Stimulated activated CD4-positive, alpha-beta T cell treated with anti-CD3 and anti-CD28 coated beads, Interleukin-12 subunit alpha, Interleukin-12 subunit beta, amount 100 ng/mL, for 48 hours (primary cell): ENCODE measurements at places on chromosomes 6 and 20.

GRCh38 chr6:43175676-43176422, 4.8 kb downstream of the SRF start:
- no peak for DNase-seq

GRCh38 chr6:76768556-76768955, 694.7 kb downstream of the HTR1B start:
- DNase-seq = no peak

DNA sequence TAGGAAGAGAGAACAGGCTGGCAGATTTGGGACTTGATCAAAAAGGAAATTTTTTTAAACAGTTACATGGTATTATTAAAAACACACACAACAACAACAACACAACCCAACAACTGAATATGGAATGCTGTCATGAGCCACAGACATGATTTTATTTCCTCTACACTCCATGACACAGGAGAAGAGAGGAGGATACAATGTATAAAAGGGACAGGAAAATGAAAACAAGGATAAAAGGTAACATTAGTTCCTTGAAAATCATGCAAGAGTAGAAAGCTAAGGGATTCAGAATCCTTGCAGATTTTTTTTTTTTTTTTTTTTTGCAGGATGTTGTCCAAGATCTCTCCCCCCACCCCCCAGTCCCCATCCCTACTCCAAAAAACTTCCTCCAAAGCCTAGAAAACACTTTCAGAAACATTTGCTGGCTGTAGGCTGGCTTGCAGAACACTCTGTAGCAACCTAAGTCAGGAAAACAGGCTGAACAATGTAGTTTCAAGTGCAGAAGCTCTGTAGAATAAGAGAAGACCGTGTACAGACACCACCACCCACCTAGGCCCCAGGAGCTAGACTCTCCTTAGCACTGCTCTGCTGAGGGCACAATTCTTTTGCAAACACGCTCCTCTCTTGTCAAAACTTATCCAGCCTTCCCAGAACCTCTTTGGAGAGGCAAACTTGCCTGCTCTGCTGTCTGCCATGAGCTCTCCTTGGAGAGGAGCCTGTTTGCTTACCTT, 845 bp downstream of the ZMYND8 start:
- no peak for DNase-seq

GRCh38 chr6:38714239-38715015, 684 bp upstream of the DNAH8 start:
- no peak for DNase-seq

- no peak for DNase-seq
Measured at GRCh38 chr20:10854976-10855375, 181.2 kb upstream of the JAG1 start.

DNA sequence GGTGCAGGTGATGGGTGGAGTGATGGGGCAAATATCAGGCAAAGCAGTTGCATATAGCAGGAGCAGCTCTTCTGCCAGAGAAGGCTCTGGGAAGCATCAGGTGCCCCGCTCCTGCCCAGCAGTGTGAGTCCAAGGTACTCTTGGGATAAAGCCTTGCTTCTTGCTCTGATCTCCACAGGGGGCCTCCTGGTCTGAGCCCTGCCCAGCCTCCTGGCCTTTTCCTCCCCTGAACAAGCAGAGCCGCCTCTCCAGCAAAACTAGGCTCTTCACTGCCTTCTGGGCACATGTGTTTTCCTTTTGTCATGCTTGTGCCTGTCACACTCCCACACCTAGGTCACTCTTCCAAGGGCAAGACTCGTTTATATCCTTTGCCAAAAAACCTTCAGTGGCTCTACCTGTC, 34.3 kb downstream of the SIRPA start:
- no peak for DNase-seq

DNA sequence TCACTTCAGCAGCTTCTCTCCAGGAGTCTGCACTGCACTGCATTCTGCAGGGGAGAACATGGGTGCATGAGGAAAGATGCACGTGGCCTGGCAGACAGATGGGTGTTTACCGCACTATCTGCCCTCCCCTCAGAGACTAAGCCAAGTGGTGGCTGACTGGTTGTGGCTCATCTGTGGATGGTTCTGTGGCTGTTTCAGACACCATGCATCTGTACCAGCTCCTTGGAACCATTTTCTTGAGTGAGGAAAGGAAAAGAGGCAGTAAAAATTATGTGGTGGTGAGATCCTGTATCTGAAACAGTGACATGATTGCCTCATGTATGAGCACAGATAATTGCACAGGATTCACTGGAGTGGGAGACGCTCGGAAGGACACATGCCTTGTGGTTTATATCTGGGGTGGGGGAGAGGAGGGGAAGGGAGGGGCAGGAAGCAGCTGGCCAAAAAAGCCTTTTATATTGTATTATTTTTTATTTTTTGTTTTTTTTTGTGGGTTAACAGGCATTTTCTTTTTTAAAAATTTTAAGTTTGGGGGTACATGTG, 161.7 kb downstream of the ERMARD start:
- no peak for DNase-seq

DNA sequence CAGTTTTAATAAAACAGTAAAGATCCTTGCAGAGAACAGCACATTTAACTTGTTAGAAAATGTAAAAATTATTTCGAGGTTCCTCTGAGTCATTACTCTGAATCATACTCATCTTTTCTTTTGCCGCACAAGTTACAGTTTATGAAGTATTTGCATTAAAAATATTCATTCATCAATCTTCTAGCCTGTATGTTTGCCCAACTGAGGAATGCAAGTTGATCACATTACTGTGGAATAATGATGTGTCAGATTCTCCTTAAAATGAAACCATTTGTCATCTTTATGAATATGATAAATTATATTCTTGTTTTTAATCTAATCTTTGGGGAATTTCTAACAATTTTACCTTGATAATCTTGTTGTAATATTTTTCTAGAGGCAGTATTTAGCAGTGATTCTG, 340.4 kb upstream of the OPRM1 start:
- no peak for DNase-seq

DNA sequence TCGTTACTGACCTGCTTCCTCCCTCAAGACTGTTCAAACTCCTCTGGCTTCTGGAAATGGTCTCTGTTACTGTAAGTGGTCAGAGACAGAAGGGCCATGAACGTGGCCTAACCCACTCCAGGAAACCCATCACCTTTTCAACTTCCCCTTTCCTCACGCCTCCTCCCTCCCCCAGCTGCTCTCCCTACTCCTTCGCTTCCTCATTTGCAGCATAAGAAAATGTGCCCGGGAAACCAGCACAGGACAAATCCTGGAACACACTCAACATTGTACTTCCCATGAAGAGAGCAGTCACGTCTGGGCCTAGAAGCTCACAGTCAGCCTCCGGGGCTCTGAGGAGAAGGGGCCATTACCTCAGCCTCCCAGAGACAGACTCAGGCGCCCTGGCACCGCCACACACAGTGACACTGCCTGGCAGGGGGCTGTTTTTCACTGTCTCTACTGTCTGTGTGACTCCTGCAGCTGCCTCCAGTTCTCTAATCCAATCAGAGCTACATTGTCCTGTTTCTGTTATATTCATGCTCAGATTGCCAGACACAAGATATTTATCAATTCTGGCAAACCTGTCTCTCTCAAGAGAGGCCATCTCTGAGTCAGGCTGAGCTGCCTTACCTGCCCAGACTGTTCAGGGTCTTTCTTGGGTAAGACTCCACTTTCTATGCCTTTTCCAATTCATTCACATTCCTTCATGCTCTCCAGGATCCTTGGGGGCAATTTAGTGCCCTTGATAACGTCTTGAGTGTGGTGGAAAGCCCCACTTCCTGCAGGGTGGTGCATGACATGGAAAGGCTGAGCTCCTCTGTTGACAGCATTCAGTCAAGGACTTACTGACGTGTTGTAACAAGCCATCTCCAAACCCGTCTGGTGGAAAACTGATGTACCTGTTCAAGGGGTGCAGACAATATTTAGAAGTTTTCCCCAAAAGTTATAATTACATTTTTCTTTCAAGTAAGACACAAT, 242.2 kb downstream of the HIVEP2 start:
- DNase-seq = no peak

DNA sequence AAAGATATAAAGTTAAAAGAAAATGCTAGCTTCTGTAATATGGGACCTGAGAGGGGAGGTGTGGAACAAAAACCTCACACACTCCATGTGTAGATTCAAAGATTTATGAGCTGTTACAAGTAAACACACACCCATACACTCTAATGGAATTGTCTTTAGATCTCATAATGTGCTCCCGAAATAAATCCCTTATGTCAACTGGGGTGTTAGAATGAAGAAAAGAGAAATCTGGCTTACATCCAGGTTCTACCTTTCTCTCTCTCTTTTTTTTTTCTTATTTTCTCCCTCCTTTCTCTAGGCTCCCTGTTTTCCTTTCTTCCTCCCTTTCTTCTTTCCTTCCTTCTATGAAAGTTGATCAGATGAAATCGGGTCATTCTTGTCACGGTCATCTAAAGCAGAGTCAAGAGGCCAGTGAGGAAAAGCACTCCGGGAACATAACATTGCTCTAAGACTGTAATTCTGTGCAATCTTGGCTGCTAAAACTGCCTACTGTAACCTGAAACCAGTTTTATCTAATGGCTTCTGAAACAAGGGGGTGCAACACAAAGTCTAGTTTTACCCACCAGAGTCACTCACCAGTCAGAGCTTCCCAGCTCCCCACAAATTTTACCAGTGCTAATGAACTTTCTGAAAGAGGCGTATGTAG, 68.3 kb upstream of the BTBD3 start:
- no peak for DNase-seq
